ENCODE measurements at places on chromosomes 2 and 18.

DNA sequence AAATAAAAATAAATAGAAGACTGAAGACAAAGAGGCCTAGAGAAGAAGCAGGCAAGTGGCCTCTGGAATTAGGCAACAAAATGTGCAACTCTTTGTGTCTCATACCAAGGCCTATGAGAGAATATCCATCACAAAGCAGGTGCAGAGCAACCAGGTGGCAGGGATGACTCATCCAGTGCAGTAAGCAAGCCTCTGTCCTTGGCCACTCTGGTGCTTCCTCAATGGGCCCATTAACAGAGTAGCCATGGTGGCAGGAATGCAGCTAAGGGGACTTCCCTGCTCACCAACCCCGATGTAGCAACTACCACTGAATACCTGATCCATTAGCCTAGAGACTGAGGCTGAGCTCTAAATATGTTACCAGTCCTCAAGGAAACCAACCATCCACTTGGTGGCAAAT lies 11.0 kb upstream of the EPG5 start:
- no peak for DNase-seq

- no peak for DNase-seq
Measured at GRCh38 chr18:59721931-59722330, 24.7 kb upstream of the CCBE1 start.

DNA sequence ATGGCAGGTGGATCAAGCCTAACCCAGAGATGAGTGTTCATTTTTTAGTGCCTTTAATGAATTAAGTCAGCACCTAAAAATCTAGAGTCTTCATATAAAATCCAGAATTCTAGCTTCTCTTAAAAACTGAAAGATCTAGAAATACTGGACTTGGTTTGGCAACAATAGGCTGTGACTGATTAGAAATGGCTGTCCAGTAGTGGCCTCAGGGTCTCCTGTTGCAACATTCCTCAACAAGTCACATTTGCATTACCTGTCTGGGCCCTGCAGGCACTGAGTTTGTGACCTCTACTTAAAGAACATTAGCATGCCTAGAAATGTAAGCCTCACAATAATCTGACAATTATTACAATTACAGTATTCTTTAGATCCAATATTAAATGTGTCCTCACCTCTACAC lies 33.1 kb downstream of the MBD2 start:
- DNase-seq, result no peak

DNA sequence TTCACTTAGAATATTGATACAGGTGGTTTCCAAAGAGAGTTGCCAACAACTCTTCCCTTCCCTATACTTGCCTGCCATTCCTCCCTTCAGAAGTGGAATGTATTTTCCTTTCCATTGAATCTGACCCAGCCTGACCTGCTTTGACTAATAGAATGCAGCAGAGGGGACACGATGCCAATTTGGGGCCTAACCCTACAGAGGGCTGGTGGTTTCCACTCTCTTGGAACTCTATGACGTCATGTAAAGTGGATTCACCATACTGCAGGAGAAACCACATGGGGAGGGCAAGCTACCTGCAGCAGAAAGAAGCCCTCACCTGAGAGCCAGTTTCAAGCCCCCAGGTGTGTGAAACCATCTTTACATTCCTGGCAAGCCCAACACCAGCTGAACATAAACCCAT lies 98.9 kb upstream of the TRIB2 start:
- DNase-seq, result no peak

- DNase-seq, result no peak
Measured at GRCh38 chr2:151111599-151112278, 149.9 kb downstream of the RBM43 start.

DNA sequence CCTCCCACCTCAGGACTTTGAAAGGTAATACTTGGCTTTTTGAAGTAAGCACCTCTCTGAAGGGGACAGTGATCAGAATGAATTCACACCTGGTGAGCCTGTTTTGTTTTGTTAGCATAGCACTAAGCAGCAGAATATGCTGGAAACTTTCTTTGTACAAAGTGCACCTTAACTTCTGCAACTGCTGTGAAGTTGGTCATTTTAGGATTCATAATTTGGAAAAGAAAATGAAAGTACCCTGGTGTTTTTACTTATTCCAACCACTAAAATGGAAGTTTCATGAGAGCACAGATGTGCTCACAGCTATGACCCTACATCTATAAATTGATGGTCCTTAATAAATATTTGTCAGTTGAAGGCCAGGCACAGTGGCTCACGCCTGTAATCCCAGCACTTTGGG lies 257.8 kb upstream of the STON1 start:
- DNase-seq, result no peak

DNA sequence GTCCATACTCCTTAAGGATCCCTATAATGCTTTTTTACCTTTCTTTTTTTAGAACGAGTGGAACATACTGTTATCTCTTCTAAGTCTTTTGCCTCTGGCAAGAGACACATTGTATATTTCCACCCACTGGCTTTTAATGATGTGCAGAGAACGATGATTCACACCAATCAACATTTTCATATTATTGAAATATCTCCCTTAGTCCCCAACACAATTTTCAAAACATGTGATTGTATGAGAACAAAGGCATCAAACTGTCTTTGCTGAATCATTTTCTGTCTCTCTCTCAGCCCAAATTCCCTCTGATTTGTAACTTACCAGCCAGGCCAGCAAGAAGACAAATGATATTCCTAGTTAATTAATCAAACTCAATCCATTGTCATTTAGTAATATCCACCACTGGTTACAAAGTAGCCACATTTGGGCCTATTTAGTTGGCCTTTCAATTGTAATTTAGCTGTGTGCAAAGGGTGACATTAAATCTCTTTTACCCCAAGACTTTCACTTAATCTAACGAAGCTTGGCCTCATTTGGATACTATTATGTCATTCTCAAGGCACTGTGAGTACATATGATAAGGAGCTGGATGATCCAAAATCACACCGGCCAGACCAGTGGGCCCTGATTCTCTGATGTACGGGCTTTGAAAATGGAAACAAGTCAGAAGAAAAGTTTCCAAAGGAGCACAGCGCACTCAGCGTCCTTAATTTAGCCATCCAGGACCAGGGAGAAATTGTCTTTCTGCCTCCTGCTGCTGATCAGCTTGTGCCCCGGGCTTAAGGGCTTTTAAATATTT lies 185.1 kb downstream of the SCG2 start:
- DNase-seq, result no peak

- DNase-seq, result no peak
Measured at GRCh38 chr2:100603414-100603813, 40.6 kb downstream of the PDCL3 start.

- DNase-seq, result no peak
Measured at GRCh38 chr2:27041752-27042151, 9.0 kb downstream of the TMEM214 start.

- no peak for DNase-seq
Measured at GRCh38 chr2:60391230-60391629, 162.2 kb downstream of the BCL11A start.

GRCh38 chr2:72144632-72145288 lies 2.9 kb downstream of the CYP26B1 start:
- no peak for DNase-seq

- DNase-seq, result no peak
Measured at GRCh38 chr2:223612501-223612900, 10.3 kb upstream of the SCG2 start.

GRCh38 chr2:134772493-134773169 lies 53.8 kb upstream of the TMEM163 start:
- no peak for DNase-seq

DNA sequence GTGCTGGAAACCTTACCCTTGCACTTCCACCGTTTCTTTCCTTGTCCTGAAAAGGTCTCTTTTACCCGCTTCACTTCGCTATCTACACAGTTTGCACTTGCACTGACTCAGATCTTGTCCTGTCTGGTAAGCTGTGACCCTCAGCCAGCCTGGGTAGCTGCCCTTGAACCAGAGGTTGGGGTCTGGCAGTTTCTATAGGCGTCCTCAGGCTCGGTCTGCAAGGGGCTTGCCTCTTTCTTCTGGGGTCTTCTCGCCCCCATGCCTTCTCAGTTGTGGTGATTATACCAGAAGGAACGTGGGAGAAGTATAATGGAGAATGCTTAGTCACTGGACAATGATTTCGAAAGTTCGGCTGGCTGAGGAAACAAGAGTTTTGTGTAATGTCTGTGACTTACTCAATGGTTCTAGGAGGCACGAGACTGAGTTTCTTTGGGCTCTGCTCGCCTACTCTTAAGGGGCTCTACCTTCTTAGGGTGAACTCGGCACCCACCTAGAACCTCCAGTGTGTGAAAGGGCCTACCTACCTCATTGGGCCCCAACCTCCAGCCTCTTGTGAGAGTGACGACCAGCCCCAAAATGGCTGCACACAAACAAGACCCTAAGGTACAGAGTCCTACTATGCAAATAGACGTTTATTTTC lies 6.9 kb upstream of the STAT1 start:
- no peak for DNase-seq
